Endothelial cell of coronary artery (primary cell): ENCODE measurements at places on chromosomes 12 and 14. TPM values are rescaled to one million over a fixed set of nuclear protein-coding genes. Genes with fewer than 3 reads are reported as not detected.

The PTPN21 gene
- 5.8 and 10.5 TPM in 2 replicates for total RNA-seq

The HPD gene
- total RNA-seq: not detected in 2 replicates

The RBP5 gene
- 0.19 TPM in 1 of 2 replicates, not detected in the other for total RNA-seq

The DLGAP5 gene
- 17.5 and 57.8 TPM in 2 replicates for total RNA-seq

The BORCS5 gene
- 4.9 and 6.0 TPM in 2 replicates for total RNA-seq

The GLTP gene
- total RNA-seq: 54.7 and 60.9 TPM in 2 replicates

The NAP1L1 gene
- 269 and 399 TPM in 2 replicates for total RNA-seq
